ENCODE measurements at places on chromosomes 1 and 21.
A peak's percentile ranks its signal among the peaks of the same experiment; 100 is the strongest.

DNA sequence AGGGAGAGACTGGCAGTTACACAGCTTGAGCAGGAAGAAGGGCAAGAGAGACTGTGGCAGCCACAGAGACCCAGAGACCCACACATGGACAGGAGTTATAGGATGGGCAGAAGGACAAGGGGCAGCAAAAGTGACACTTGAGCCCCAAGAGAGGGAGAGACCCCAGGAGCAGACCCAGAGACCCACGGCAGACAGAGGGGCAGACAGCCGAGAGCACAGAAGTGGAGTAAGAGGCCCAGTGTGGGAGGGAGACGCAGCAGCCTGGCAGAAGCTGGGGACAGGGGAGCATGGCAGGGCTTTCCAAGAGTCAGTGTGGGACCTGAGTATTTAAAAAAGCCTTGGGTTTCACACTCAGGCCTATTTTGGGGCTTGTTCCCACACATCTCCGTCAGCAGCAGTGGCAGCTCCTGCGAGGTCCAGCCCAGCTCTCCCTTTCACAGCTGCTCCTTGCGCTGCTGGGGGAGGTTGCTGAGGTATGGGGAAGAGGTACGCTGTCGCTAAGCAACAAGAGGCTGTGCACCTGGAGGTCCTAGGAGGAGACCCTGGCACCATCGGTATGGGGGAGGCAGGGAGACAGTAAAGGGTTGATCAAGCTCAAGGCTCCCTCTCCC is 9.0 kb upstream of the MEF2D start:
- DNase-seq: no peak

DNA sequence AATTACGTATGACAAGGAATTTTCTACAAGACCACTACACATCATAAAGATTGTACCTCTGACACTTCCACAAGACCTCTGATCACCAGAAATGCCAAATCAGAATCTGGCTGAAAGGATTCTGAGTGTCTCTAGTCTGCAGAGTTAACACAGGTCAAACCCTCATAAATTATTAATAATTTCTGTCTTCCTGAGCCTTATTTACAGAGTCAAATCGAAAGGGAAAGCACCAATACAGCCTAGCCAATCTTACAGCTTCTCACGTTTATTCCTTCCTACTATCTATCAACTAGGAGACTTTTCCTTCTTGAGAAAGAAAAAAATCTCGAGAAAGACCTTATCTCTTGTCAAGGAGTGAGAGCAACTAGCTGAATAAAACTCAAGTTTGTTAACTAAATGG is 2151.6 kb downstream of the MRPL39 start:
- no peak for DNase-seq

GRCh38 chr1:174800876-174801275 is 198.9 kb upstream of the CACYBP start:
- DNase-seq: no peak

- no peak for DNase-seq
Measured at GRCh38 chr1:84347271-84347931, 45.9 kb downstream of the SAMD13 start.

GRCh38 chr21:37474342-37474741 is 107.8 kb downstream of the DYRK1A start:
- no peak for DNase-seq

DNA sequence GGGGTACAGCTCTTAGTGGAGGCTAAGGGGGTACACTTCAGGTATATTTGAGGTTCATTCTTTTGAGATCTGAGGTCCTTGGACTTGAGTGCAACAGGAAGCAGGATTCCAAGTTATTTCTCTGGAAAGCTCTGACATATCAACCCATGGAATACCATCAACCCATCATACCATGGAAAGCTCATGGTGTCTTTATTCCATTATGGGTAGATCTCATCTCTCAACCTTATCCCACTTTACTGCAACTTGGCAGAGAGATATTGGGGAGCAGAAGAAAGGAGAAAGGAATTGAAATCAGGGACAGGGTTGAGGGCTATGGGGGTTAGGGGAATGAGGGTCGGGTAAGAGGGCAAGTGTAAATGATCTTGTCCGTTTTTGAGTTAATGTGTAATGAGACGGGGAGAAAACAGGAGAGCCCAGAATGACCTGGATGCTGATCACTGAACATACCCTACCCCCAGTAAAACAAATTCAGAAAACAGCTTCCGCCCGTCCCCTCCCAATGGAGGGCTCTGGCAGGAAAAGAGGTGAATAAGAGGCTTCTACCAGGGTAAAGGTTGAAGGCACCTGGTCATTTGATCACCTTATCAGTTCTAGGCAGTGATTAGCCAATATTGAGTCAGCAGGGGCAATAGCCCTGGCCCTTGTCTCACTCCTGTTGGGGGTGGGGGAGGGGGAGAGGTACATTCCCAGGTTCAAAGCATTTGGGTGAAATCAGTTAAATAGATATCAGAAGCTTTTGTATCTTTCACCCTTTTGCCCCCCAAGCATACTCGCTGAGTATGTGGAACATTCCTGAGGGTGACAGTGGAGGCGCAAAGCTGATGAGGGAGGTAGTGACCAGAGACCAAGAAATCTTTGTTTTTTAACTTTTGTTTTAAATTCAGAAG is 622 bp upstream of the APOA2 start:
- no peak for DNase-seq

DNA sequence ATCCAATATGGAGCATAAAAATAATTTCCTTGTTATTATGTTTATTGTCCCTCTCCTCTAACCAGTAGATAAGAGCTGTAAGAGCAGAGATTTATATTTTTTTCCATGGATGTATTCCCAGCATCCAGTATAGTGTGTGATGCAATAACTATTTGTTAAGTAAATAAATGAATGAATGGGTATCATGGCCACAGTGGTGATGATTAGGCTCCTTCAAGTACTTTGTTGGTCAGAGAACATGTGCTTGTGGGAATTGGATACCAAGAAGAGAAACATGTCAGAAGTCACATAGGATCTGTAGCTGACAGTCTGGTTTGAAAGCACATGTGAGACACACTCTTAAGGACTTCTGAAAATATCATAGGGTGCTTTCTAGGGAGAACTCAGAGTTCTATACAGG is 588.5 kb downstream of the AGBL4 start:
- no peak for DNase-seq

DNA sequence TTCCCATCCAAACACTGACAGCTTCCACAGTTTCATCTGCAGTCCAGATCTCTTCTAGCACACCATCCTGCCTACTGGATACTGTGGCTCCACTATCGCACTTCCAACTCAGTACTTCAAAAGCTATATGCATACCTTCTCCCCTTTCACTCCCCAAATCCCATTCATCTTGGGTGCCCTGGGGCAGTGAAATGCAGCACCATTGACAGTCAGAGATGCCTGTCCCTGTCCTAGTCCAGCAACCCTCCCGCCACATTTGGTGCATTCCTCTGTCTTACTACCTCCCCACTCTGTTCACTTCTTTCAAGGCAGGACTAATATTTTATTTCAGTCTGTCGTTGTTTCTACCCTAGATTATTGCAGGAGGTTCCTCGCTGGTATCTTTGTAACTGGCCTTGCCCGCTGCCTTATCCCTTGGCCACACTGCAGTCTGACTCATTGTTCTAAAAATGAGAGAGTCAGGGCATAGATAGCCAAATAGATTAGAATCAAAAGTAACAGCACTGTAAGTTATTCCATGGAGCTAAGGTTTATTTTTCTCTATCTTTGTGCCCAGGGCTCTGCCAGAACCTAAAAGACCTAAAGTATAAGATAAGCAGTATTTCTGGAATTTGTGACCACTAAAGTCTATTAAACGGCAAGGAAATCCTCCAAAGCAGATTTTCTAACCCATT is 96.7 kb downstream of the ESRRG start:
- DNase-seq: no peak

- DNase-seq: peak; percentile 74
Measured at GRCh38 chr1:223081181-223081994, 61.7 kb downstream of the TLR5 start.

DNA sequence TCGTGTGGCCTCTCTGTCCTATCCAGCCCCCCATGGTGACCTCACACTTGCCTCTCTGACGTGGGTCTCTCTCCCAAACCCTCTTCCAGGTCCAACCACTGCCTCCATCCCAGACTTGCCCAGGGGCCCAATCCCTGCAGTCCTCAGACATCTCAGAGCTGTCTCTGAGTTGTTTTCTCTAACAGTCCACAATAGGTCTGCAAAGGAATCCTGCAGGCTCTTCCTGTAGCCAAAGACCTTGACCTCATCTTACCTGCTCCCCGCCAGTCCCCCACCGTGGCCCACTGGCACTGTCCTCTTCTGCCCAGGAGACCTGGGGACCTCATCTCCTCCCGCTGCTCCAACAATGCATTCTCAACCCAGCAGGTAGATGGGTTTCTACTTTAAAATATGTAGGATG is 10.0 kb downstream of the RNF187 start:
- DNase-seq: no peak

DNA sequence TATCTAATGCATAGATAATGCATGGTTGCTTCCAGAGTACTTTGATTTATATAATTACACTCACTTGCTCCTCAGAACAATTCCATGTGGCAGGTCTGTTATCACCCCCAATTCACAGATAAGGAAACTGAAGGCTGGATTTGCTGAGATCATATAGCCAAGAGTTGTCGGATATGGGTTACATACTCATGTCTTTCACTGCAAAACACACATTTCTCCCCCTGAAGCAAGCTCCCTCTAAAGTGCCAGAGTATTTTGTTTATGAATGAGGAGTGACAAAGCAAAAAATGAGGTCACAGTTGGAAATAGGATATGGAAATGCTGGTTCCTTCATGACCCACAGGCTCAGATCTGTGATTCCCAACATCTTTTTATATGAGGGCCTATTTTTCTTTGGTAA is 134.2 kb downstream of the ROR1 start:
- no peak for DNase-seq

- DNase-seq: no peak
Measured at GRCh38 chr1:53376041-53376461, 48.2 kb upstream of the LRP8 start.

GRCh38 chr1:154474802-154475201 is 27.2 kb upstream of the TDRD10 start:
- DNase-seq: no peak

DNA sequence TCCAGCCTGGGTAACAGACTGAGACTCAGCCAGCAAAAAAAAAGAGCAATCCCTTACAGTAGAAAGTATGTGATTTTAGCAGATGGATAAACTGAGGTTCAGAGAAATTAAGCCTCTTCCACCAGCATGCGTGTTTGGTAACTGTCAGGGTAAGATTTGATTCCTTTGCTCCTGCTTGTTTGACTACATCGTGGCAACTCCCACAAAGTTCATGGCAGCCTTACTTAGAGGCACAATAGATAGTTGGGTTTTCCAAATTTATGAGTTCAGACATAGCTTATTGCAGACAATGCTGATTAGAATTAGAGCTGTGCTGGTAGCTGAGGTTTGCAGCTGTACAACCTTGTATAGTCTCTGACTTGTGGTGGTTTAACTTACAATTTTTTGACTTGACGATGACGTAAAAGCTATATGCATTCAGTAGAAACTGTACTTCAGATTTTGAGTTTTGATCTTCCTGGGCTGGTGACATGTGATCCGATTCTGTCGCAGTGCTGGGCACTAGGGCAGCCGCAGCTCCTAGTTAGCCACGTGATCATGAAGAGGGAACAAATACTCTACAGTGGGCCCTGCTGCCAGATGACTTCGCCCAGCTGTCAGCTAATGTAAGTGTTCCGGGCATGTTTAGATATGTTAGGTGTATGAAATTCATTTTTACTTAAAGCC is 167.8 kb downstream of the DHRS3 start:
- no peak for DNase-seq

DNA sequence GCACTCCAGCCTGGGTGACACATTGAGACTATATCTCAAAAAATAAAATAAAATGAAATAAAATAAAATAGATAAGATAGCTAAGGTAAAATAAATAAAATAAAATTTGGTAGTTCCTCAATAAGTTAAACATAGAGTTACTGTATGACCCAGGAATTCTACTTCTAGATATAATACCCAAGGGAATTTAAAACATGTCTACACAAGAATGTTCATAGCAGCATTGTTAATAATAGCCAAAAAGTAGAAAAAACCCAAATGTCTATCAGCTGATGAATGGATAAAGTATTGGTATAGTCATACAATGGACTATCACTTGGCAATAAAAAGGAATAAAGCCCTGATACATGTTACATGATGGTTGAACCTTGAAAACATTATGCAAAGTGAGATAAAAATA is 47.8 kb downstream of the CEP350 start:
- DNase-seq: no peak

DNA sequence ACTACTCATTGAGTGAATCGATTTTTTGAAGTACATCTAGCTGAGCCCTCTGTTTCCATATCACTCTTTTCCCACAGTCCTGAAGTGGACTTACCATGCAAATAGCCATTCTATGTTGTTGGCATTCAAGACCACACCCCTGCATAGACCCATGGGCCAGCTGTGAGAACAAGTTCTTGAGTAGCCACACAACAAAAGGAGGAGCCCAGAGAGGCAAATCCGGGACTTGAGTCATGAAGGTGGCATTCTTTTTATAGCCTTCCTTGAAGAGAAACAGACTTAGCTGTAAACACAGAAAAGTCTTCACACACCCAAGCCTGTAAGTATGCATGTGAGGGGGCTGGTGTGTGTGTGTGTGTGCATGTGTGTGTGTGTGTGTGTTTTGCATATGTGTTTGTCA is 13.8 kb upstream of the SPRR5 start:
- DNase-seq: no peak

DNA sequence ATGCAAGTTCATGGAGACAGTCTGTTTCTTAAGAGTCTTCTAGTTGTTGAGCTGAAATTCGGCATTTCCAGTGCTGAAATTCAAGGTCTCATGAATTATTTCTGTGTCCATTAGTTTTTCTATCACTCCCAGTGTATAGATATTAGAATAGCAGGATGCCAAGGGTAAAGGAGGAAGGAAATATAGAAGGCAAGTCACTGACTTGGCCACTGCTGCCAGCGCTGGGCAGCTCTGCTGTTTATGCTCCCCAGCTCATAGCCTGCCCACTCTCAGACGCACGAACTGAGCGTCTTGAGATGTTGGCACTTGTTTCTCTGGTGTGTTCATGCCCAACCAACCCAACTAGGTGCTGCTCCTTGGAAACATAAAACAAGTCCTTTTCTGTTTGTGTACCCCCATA is 110.1 kb downstream of the SLC45A1 start:
- DNase-seq: no peak

GRCh38 chr1:33256471-33257206 is at the start of gene ZNF362:
Gene ZNF362, plus strand, starts transcription at chr1:33256492. Its CDS starts 14,083 bp downstream, at chr1:33270575.
- DNase-seq: peak; percentile 61

DNA sequence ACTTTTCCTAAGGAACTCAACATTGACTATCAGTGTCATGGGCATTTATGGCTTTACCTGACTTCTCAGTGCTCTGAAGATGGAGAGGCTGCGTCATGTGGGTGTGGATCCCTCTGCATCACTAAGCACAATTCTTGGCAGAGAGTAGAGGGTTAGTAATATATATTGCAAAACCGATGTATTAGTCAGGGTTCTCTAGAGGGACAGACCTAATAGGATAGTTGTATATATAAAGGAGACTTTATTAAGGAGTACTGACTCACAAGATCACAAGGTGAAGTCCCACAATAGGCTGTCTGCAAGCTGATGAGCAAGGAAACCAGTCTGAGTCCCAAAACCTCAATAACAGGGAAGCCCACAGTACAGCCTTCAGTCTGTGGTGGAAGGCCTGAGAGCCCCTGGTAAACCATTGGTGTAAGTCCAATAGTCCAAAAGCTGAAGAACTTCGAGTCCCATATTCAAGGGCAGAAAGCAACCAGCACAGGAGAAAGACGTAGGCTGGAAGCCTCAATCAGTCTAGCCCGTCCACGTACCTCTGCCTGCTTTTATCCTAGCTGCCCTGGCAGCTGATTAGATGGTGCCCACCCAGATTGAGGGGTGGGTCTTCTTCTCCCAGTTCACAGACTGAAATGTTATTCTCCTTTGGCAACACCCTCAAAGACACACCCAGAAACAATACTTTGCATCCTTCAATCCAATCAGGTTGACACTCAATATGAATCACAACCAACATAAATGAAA is 159.7 kb upstream of the NRIP1 start:
- no peak for DNase-seq

All from naive B cell (primary cell).